Right lung (tissue), 10 donors: ENCODE measurements at places on chromosomes 7 and 10. TPM values are rescaled to one million over a fixed set of nuclear protein-coding genes. Genes with fewer than 3 reads are reported as not detected.
A peak's percentile ranks its signal among the peaks of the same experiment; 100 is the strongest.

Gene CYP3A4
- 0.30 TPM for polyA plus RNA-seq

Gene ITIH5
- polyA plus RNA-seq = 26.9 TPM

Gene TRPV5
- 0.24 TPM for polyA plus RNA-seq

Gene CCDC201
- polyA plus RNA-seq = not detected

DNA sequence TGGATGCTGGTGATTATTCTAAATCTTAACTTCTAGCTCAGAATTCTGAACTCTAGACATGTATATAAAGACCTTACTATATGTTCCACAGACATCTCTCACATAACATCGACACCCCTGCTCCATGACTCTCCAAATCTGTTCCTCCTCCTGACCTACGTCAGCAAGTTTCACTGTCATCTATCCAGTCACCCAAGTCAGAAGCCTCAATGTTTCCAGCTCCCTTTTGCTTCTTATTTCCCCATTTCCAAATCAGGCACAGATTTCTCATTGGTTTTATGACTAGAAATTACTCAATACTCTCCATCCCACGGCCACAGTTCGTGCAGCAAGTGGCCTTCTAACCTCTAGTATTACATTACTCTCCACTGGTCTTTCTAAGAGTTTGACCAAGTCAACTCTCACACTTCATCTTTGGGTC, 28.5 kb downstream of the EPC1 start:
- DNase-seq = no peak

DNA sequence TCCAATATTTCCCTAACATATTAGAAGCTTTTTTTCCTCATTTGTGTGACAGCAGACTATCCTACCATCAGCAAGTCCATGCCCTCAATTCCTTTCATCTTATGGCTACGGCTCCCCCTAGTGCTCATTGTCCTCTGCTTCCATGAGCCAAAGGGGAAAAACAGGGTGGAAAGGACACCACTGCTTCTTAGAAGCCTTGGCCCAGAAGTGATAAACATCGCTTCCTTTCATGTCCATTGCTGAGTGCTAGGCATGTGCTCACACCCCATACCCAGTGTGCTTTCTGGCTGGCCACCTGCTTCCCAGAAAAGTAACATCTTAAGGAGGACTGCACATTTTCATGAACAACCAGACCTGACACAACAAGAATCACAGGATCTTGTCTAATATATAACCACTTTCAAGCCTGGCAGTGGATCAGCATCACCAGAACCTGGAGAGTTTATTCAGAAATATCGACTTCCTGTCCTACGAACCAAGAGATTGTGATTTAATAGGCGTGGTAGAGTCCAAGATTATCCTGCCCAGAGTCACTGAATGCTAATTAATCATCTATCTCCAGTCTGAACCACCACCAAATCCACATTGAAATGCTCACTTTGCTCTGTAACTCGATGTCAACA, 650.5 kb upstream of the SORCS1 start:
- peak; percentile 26 for DNase-seq

DNA sequence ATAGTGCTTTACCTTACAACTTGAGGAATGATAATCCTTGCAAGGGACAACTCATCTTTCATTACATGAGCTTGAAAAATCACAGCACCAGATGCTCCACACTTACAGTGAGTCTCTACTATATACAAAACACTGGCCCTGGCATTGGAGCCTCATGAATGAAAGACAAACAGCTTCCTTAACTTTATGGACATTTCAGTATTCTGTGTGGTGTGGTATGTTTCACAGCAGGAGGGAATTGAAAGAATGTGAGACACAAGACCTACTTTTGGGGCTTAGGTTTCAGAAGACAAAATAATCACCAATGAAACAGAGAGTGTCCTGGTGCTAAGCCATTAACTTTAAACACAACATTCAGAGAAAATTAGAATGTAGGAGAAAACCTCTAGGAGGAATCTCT, 1249.6 kb downstream of the XPNPEP1 start:
- DNase-seq = no peak

- peak; percentile 91 for DNase-seq
Observed at GRCh38 chr10:130190055-130190736, 54.0 kb downstream of the GLRX3 start.

DNA sequence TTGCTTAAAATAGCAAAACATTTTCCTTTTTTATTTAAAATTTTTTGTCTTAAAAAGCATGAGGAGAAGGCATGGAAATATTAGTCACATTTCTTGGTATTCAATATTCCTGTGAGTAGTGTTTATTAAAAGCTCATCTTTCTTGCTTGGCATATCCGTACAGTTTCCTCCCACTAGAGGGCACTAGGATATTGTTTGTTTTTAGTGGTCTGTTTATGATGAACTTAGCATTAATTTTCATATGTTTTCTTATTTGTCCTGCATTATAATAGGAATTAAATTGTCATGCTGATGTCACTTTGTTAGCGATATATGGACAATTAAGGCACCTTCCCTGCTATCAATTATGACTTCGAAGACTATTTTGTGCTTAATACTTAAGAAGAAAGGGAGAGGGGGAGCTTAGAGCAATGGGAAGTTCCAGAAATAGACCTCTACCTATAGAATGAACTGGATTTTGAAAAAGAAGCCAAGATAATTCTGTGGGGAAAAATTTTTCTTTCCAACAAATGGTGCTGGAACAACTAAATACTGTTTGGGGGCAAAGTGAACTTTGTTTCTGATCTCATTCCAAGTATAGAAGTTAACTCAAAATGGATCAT, 91.0 kb upstream of the STRIP2 start:
- peak; percentile 25 for DNase-seq

GRCh38 chr7:104980841-104981671, 32.9 kb upstream of the KMT2E start:
- peak; percentile 56 for DNase-seq

- DNase-seq = no peak
Observed at GRCh38 chr7:27377988-27378387, 135.4 kb downstream of the EVX1 start.

GRCh38 chr10:14340051-14340744, 9.5 kb upstream of the FRMD4A start:
- DNase-seq = no peak

DNA sequence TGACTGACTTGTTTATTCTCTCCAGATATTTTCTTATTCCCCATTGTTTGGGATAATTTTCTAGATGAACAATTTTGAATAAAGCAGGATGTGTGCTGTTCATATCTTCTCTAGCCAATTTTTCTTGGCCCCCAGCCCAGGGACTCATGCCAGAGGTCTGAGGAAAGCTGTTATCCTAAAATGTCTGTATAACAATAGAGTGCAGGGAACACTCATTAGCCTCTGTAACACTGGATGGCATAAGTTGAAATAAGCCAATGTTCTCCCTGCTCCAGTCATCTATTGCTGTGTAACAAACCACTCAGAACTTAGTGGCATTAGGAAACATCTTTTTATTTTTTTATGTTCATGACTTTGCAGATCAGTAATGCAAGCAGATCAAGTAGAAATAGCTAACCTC, 121.7 kb upstream of the TRIM24 start:
- peak; percentile 23 for DNase-seq

GRCh38 chr10:102396730-102397151, 1.2 kb downstream of the NFKB2 start:
- no peak for DNase-seq
